Ammon's horn (tissue), 1 donor: ENCODE measurements at places on chromosomes 7 and 10.

GRCh38 chr10:101716891-101717659 lies 22.1 kb upstream of the FBXW4 start:
- DNase-seq, result no peak

DNA sequence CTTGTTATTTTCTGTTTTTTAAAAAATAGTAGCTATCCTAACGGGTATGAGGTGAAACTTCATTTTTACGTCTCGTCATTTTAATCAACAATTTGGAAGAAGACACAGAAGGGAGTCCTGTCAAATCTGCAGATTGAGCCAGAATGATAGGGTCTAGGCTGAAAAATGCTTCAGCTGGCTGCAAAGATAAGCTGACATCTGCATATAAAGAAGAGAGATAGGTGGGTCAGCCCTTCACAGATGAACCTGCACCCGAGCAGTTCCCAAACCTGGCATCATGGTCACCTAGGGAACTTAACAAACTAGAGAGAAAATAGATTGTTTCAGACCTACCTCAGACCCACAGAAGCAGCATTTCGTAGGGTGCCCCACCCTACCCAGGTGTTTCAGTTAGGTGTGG lies 35.2 kb upstream of the BMPR1A start:
- no peak for DNase-seq

- DNase-seq, result no peak
These were observed 15.9 kb upstream of the TMEM72 start for GRCh38 chr10:44895280-44895679.

DNA sequence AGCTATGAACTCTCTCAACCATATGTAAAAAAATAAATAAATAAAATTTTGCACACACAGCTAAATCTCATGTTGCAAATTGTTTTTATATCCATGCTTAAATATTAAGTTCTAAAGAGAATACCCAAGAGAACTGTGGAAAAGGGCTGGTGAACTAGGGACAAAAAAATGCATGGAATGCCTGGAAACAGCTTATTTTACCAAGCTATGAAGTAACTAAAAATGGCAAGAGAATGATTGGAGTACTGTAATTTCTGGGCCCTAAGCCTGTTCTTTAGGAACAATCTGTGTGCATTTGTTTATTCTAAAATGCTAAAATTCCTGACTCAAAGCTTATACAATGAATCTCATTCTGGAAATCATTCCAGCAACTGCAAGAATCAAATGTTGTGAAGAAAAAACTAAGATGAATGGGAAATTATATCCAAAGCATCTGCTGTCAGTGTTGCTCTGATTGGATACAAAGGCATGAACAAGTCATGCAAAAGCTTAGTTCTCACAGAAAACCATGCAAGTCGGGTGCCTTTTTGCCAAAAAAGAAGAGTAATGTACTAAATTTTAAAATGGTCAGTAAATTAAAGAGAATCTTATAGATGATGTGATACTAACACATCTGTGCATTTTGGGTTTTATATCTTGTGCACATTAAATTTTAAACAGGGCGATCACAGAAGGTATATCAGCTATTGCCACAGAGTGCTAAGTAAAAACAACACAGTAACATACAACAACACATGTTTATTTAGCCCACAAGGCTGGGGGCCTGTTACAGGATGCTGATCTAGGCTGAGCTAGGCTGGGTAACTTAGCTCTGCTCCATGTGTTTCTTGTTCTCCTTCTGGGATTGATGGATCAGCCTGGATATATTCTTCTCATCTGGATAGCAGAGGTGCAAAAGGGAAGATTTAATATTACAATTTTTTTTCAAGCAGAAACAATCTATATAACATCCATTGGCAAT lies 453.5 kb upstream of the SEMA3A start:
- no peak for DNase-seq
